A549 treated with GW870086 at 1 μM for 4 hours (cell line): ENCODE measurements at places on chromosomes 12 and 14. TPM values are rescaled to one million over a fixed set of nuclear protein-coding genes. Genes with fewer than 3 reads are reported as not detected.

DEGS2 gene
- total RNA-seq: 1.4 to 3.2 TPM (median 2.6 TPM) in 5 replicates

PZP gene
- total RNA-seq: not detected in 5 replicates

TAC3 gene
- total RNA-seq: 0.17 to 0.63 TPM (median 0.19 TPM) in 3 of 5 replicates, not detected in the others

C12orf42 gene
- total RNA-seq: not detected in 5 replicates

PRR4 gene
- 0.51 to 4.2 TPM (median 2.0 TPM) in 5 replicates for total RNA-seq

SPTB gene
- 1.5 to 2.5 TPM (median 2.0 TPM) in 5 replicates for total RNA-seq

HNF1A gene
- 3.9 to 5.3 TPM (median 4.5 TPM) in 5 replicates for total RNA-seq

ASCL1 gene
- 0.05 TPM in 1 of 5 replicates, not detected in the others for total RNA-seq

OAS2 gene
- total RNA-seq: 0.13 to 0.63 TPM (median 0.18 TPM) in 5 replicates

DEPDC4 gene
- total RNA-seq: 1.3 to 2.0 TPM (median 1.5 TPM) in 5 replicates

IGF1 gene
- total RNA-seq: not detected in 5 replicates

CD4 gene
- not detected in 5 replicates for total RNA-seq

PLXNC1 gene
- 0.03 to 0.17 TPM (median 0.13 TPM) in 5 replicates for total RNA-seq

ENDOU gene
- total RNA-seq: not detected in 5 replicates

ANAPC5 gene
- 88.6 to 95.4 TPM (median 90.2 TPM) in 5 replicates for total RNA-seq

SLC16A7 gene
- total RNA-seq: 0.08 to 0.41 TPM (median 0.14 TPM) in 5 replicates

RPS6KL1 gene
- 0.27 to 0.80 TPM (median 0.49 TPM) in 5 replicates for total RNA-seq
